T-helper 17 cell (primary cell): ENCODE measurements at places on chromosomes 5 and 9. TPM values are rescaled to one million over a fixed set of nuclear protein-coding genes. Genes with fewer than 3 reads are reported as not detected.

GRCh38 chr5:119681734-119682133 is 52.4 kb downstream of the FAM170A start:
- H3K27ac ChIP-seq = no peak overlapping the region
- no peaks in the 10 kb centered on the region for H3K4me1 ChIP-seq
- no peak overlapping the region for H3K4me3 ChIP-seq
- DNase-seq = no peak
- H3K27me3 ChIP-seq = peaks cover 14% of the 10 kb centered on the region

ADAMTSL1 gene
- not detected for total RNA-seq

DNA sequence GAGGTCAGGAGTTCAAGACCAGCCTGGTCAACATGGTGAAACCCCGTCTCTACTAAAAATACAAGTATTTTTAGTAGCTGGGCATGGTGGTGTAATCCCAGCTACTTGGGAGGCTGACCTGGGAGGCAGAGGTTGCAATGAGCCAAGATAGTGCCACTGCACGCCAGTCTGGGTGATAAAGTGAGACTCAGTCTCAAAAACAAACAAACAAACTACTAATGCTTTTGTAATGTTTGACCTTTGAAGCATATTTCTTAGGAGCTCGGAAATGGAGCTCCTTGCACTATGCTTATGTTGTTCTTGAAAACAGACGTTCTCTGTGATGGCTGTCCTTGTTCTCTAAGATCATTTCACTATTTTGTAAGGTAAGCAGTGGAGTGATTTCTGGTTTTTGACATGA is 6.0 kb downstream of the F2RL2 start:
- no peak overlapping the region for H3K4me3 ChIP-seq
- no peak overlapping the region for H3K27ac ChIP-seq
- no peak for DNase-seq
- H3K36me3 ChIP-seq = peaks cover 21% of the 10 kb centered on the region
- H3K4me1 ChIP-seq = peaks cover 31% of the 10 kb centered on the region
- H3K27me3 ChIP-seq = no peaks in the 10 kb centered on the region

ADGRD2 gene
- total RNA-seq = not detected

SLIT3 gene
- not detected for total RNA-seq

DNA sequence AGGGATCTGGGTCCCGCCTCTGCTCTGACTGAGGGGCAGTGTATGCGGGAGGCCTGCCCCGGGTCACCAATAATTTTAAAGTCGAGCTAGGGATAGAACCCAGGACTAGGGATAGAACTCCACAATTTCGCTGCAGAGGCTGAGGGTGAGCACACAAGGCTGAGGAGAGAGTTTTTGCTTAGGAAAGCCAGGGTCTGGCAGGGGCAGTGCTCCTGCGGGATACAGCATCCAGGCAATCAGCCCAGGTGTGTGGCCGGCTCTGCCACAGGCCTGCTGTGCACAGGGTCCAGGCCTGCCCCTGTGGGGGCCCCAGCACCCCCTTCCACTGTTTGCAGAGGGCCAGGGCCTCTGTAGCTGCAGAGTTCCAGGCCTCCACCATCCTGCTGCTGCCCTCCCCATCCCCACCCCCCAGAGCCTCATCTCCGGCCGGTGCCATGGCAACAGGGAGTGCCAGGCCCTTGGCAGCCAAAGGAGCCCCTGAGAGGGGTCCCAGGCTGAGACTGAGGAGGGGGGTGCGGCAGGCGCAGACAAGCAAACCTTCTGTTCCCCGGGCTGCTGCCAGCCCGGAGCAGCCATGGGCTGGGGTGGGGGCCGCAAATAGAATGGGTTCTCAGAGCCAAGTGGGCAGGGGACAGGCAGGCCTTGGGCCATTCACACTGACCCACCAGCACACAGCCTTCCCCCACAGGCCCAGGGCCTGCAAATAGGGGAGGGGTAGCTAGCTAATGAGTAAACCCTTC is 8.6 kb downstream of the PDGFRB start:
- no peak overlapping the region for H3K27ac ChIP-seq
- H3K4me3 ChIP-seq = no peak overlapping the region
- peaks cover 4% of the 10 kb centered on the region for H3K4me1 ChIP-seq
- no peak for DNase-seq
- peaks cover 2% of the 10 kb centered on the region for H3K36me3 ChIP-seq

DNA sequence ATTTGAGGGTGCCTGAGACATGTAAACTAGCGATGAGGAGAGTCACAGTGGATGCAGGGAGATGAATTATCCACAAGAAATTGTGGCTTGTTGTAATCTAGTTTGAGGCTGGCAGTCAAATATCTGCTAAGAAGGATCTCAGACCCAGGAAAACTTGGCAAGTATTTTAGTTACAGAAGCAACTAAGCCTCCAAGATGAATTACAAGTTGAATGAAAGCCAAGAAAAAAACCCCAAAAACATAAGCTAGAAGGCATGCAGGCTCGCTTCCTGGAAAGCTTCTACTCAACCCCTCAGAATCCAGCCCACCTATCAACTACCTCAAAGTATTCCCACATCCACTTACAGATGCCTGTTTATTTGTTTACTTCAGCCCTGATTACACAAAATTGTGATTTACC is 696.9 kb downstream of the MAT2B start:
- no peak overlapping the region for H3K27ac ChIP-seq
- H3K27me3 ChIP-seq = no peaks in the 10 kb centered on the region
- no peak overlapping the region for H3K4me3 ChIP-seq

DNA sequence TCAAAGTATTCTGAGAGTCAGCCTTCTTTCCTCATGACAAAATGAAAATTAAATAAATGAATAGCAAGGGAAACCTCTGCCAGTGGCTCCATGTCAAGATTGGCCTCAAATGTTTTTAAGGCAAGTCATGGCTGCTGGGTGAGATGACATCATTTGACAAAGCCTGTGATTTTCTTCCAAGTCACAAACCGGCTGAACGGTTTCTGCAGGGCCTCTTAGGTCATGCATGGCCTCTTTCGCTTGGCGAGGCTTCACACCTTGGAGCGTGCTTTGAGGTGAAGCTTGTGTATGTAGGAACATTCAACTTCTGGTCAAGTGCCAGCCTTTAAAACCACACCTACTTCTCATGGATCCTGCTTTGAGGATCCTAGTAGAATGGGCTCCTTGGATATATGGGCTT is 161.0 kb upstream of the ZNF618 start:
- H3K27me3 ChIP-seq = peaks cover 24% of the 10 kb centered on the region
- no peak overlapping the region for H3K4me3 ChIP-seq
- no peak for DNase-seq
- H3K27ac ChIP-seq = no peak overlapping the region
- no peaks in the 10 kb centered on the region for H3K36me3 ChIP-seq
- H3K4me1 ChIP-seq = no peaks in the 10 kb centered on the region

JAKMIP2 gene
- total RNA-seq = 2.4 TPM

GRCh38 chr9:87662808-87663528 is 63.0 kb upstream of the CTSL start:
- no peak for DNase-seq
- H3K4me1 ChIP-seq = peaks cover 3% of the 10 kb centered on the region
- no peak overlapping the region for H3K4me3 ChIP-seq

- no peak overlapping the region for H3K4me3 ChIP-seq
- H3K4me1 ChIP-seq = no peaks in the 10 kb centered on the region
- no peaks in the 10 kb centered on the region for H3K27me3 ChIP-seq
- H3K27ac ChIP-seq = no peak overlapping the region
Measured at GRCh38 chr5:16140417-16140816, 39.2 kb downstream of the MARCHF11 start.

GRCh38 chr5:58497386-58497785 is 6.2 kb downstream of the GAPT start:
- no peak overlapping the region for H3K27ac ChIP-seq
- no peak overlapping the region for H3K4me3 ChIP-seq
- DNase-seq = no peak
- peaks cover 10% of the 10 kb centered on the region for H3K4me1 ChIP-seq
- H3K36me3 ChIP-seq = peaks cover 4% of the 10 kb centered on the region

DNA sequence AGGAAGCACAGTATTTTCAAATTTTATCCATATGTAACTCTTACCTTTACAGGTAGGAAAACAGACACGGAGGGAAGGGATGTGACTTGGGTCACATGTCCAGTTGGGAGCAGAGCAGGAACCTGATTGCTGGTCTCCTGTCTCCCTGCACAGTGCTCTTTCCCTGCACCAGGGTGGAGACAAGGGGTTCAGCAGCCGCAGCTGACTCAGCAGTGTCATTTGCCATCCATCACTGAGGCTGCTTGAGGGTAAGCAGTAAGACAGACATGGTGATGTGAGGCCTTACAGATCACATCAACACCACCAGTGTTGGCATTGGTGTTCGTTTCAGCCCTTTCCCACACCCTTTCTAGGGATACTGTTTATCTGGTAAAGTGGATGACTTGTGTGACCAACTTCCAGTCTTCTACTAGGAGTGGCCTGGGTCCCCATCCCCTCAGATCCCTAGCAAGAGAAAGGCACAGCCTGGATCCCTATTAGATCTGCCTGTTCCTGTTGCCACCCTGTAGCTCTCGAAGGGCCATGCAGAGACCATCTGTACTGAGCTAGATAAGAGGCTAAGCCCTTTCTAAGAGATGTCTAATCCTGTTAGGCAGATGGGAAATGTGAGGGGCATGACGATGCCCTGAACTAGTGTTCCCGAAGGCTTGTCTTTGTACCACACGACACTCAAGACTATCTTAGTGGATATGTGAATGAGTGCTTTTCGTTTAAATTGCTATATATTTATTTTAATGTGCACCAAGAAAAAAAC is 29.1 kb downstream of the FRMPD1 start:
- peaks cover 75% of the 10 kb centered on the region for H3K27me3 ChIP-seq
- DNase-seq = no peak
- H3K36me3 ChIP-seq = no peaks in the 10 kb centered on the region
- H3K4me3 ChIP-seq = no peak overlapping the region
- no peak overlapping the region for H3K27ac ChIP-seq

GRCh38 chr5:24642022-24642421 is 2.8 kb downstream of the CDH10 start:
- H3K27ac ChIP-seq = no peak overlapping the region
- H3K36me3 ChIP-seq = no peaks in the 10 kb centered on the region
- no peaks in the 10 kb centered on the region for H3K27me3 ChIP-seq
- no peak overlapping the region for H3K4me3 ChIP-seq
- no peak for DNase-seq

DNA sequence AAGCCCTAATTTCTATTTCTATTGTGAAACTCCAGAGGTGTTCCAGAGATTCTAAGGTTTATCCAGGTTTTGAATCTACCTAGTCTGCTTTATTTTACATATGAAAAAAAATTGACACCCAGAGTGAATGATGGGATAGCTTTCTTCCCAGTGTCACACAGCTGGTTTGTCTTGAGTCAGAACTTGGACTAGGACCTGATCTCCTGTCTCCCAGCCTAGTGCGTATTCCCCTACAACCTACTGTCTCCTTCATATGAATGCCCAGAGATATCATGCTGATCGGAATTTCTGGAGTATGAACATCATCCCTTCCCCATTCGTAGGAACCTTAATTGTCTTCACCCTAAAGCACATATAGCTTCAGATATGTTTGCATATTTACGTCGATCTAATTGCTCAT is 524.2 kb downstream of the SPATA31D1 start:
- DNase-seq = no peak
- H3K27ac ChIP-seq = no peak overlapping the region
- no peak overlapping the region for H3K4me3 ChIP-seq

ASPN gene
- not detected for total RNA-seq

DNA sequence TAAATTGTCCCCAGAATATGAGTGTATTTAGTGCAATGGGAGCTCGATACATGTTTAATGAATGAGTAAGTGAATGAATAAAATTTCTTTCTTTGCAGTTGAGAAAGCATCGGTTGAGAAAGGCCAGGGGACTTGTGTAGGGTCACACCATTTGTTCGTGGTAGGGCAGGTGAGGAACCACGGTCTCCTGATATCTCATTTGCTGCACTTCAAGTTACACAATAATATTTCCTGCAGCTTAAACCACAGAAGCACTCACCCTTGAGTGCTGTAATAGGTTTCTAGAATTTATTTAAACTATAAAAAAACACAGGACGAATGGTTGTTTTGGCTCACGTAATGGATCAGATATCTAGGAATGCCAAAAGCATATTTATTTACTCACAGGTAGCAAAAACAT is 429.8 kb downstream of the SPATA31D1 start:
- no peak overlapping the region for H3K4me3 ChIP-seq
- no peak overlapping the region for H3K27ac ChIP-seq
- no peaks in the 10 kb centered on the region for H3K27me3 ChIP-seq

KIF27 gene
- 4.9 TPM for total RNA-seq

ZDHHC11B gene
- 9.3 TPM for total RNA-seq

- H3K4me1 ChIP-seq = no peaks in the 10 kb centered on the region
- no peak overlapping the region for H3K4me3 ChIP-seq
- H3K36me3 ChIP-seq = peaks cover 5% of the 10 kb centered on the region
- H3K27me3 ChIP-seq = peaks cover 37% of the 10 kb centered on the region
- H3K27ac ChIP-seq = no peak overlapping the region
- no peak for DNase-seq
Measured at GRCh38 chr5:112338681-112339337, 80.3 kb downstream of the EPB41L4A start.

DNA sequence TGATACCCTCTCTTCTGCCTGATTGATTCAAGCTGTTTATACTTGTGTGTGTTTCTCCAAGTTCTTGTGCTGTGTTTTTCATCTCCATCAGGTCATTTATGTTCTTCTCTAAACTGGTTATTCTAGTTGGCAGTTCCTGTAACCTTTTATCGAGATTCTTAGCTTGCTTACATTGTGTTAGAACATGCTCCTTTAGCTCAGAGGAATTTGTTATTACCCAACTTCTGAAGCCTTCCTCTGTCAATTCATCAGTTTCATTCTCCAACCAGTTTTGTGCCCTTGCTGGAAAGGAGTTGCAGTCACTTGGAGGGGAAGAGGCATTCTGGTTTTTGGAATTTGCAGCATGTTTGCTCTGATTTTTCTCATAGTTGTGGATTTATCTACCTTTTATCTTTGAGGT is 126.2 kb upstream of the FTMT start:
- H3K4me1 ChIP-seq = no peaks in the 10 kb centered on the region
- no peak for DNase-seq

- H3K4me3 ChIP-seq = no peak overlapping the region
- no peak for DNase-seq
- no peak overlapping the region for H3K27ac ChIP-seq
Measured at GRCh38 chr5:39648848-39649227, 224.1 kb upstream of the DAB2 start.

SLC9A3 gene
- total RNA-seq = 1.6 TPM
